GM03348 (cell line): ENCODE measurements at places on chromosomes 5 and 9.

GRCh38 chr5:10474521-10475075 is 32.9 kb downstream of the ROPN1L start:
- peak; percentile 74 for DNase-seq

GRCh38 chr5:132444841-132445639 is 45.5 kb downstream of the IRF1 start:
- no peak for DNase-seq

DNA sequence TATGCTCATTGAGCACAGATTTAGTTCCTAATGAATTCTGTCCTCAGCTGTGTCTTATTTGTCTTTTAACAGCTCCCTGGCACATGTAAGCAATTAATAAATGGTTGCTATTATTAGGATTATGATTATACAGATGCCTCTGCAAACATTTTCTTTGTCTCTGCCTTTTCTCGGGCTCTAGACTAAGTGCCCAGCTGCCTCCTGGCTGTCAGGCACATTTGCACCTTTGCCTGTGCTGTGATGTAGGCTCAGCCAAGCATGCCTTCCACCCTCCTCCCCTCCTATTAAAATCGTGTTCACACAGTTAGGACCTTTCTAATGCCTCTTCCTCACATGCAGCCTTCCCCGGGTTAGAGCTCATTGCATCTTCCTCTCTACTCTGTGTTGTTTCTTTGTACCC is 25.7 kb downstream of the NPR3 start:
- DNase-seq = no peak

DNA sequence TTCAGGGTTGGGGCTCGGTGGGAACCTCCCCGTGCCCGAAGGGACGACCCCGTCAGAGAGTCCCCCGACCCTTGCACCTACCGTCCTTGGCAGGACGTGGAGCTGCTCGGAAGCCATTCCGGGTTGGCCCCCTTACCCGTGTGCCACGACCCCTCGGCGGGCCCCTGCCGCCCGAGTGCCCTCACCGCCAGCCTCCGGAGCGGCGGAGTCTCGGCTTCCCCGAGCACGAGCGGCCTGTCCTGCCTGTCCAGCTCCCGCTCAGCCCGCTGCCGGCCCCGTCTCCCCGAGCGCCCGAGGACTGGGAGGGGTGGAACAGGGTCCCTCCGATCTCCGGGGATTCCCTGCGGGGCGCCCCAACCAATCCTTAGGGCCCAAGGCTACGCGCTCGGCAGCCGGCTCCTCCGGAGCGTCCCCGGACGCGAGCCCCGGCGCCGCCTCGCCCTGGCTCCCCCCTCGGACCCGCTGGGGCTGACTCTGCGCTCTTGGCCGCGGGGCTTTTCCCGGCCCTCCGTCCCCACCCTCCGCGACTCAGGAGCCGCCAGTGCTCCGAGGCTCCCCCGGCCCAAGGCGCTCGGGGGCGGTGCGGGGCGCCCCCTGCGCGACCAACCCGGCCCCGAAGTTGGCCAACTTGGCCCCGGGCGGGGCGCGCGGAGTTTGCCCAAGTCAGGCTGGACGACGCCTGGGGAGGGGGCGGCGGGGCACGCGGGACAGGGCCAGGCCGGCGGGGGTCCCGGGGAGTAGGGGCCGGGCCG is 654 bp downstream of the ADAMTS2 start:
- DNase-seq = peak; percentile 78

DNA sequence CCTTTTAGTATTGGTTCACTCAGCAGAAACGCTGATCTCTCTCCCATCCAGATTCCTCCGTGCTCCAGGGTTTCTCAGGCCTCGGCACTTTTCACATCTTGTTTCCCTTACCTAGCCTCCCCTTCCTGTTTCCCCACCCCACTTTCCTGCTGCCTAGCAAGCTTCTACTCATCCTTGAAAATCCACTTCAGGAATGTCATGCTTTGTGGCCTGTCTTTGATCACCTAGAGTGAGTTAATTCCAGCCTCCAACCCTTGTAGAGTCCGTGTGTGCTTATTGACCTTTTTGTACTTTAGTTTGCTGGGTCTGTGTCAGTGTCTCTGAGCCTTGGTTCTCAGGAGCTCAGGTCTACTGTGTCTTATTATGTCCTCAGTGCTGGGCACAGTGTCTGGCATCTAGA is 116.6 kb downstream of the AOPEP start:
- no peak for DNase-seq

DNA sequence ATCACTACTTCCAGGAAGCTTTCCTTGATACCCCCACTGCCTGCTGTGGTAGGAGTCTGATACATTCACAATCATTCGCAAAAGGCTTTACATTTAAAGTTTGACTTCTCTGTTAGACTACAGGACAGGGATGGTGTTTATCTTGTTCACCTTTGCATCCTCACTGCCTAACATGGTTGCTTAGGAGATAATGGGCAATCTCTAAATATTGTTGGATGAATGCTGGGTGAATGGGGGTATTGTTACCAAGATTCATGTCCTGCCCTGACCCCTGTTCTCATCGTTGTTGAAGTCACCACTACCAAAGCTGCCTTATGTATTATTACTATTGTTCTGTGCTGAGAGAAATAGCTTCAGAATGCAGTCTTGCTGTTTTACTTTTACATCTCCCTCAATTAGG is 7.7 kb upstream of the TMEFF1 start:
- DNase-seq = no peak

DNA sequence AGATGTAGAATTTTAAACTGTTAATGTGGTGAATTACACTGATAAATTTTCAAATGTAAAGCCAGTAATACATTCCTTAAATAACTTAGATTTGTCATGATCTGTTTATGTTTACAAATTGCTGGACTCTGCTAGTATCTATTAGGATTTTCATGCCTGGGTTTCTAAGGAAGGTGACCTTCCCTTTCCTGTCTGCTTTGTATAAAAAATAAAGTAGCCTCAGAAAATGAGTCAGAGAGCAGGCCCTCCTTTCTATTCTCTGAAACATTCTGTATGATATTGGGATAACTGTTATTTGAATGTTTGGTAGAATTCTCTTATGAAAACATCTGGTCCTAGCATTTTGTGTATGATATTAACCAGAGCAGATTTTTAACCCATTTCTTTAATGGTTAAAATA is 255.3 kb downstream of the SYK start:
- no peak for DNase-seq

GRCh38 chr5:538271-538771 is 14.1 kb upstream of the SLC9A3 start:
- no peak for DNase-seq

DNA sequence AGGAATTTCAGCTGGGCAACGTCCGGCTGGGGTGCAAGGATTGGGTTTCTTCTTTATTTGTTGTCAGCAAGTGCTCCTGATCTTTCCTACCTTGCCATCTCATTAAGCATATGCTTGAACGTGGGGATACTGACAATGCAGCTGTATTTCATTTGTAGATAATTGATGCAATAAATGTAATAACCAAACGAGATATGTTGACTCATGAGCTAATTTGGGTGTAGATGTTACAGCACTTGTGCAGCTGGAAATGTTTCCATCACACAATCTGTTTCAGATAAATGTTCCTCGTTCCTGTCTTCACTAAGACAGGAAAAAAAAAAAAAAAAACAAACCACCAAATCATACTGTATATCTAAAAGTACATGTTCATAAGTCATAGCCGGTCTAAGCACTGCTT is 123.8 kb downstream of the DMRT2 start:
- peak; percentile 19 for DNase-seq

- DNase-seq = no peak
Measured at GRCh38 chr9:36485647-36486328, 85.7 kb upstream of the RNF38 start.

- peak; percentile 95 for DNase-seq
Measured at GRCh38 chr9:137205126-137206069, at the start of the genes NDOR1 and TMEM203. TSS of gene NDOR1 (plus strand) at chr9:137205700. CDS start at chr9:137205778, 78 bp downstream. TSS of gene TMEM203 (minus strand) at chr9:137205648. CDS start at chr9:137205414, 234 bp downstream.

DNA sequence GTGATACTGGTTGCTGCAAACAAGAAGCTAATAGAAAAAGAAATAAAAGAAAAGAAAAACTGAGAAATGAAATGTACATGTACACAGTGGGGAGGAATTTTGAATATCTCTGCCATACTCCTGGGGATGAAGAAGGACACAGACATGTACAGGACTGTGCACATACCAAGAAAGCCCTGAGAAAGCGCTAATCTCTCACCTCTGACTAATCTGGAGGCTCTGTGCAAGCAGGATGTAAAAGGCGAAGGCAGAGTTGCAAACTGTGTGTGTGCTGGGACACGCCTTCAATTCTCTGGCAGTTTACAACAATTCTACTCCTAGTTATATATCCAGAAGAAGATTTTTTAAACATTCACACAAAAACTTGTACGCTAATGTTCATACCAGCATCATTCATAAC is 211.4 kb downstream of the KIAA0825 start:
- DNase-seq = no peak

DNA sequence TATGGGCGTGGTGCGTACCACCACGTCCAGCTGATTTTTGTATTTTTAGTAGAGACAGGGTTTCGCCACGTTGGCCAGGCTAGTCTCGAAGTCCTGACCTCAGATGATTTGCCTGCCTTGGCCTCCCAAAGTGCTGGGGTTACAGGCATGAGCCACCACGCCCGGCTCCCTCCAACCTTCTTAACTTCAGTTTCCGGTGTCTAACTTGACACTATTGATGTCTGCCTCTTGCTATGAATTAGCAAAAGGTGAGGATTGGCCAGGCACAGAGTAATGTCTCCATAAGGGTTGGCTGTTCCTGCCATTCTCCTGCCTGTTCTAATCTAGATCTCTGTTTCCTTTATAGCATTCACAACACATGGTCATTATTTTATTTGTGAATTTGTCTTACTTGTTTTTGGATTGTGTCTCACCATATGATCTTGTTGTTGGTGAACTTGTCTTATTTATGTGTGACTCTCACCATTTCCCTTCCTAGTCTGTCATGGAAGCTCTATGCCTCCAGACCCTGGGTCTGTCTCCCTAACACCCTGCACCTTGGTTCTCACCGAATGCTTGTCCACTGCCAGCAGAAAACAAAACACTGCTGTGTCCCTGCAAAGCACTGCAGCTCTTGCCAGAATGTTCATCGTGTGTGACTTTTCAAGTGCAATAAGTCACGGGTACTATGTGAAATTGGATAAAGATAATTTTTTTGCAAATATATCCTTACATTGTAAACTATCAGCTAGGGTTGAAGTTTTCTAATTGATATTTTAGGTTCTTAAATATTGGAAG is 26.0 kb downstream of the BASP1 start:
- DNase-seq = no peak

GRCh38 chr5:112253478-112254250 is 165.4 kb downstream of the EPB41L4A start:
- DNase-seq = peak; percentile 4

DNA sequence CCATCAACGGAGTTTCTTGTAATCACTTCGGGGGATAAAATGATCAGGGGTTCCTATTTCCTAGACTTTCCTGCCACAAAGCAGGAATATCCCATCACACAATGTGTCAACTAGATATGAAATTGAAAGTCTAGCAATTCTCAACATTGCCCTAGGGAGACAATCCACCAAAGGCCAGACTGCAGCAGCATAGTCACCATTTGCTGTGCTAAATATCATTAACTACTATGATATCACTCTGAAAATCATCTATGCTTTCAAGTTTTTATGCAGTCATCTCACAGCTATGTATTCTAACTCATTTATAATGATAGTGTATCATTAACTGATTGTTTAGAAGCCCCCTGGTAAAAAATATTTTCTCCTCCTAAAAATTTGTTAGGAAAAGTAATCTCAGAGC is 342.6 kb upstream of the CDH6 start:
- no peak for DNase-seq

DNA sequence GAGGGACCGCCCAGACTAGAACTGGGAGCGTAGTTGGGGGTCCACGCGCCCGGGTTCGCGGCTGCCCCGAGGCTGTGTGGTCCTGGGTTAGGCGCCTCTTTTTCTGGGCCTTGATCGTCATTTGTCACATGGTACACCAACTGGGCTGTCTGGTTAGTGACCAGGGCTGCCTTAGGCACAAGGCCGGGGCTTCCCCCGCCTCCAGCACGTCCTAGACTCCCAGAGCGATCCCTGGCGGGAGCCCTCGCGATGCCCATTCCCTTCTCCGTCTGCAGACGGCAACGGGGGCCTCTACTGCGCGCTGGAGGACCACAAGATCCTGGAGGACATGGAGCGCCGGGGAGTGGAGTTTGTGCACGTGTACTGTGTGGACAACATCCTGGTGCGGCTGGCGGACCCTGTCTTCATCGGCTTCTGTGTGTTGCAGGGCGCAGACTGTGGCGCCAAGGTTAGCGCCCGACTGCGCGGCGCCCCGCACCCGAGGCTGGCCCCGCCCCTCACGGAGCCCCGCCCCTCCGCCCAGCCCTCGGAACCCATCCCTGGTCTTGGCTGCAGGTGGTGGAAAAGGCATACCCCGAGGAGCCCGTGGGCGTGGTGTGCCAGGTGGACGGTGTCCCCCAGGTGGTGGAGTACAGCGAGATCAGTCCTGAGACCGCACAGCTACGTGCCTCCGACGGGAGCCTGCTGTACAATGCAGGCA is 1.5 kb downstream of the UAP1L1 start:
- DNase-seq = no peak

DNA sequence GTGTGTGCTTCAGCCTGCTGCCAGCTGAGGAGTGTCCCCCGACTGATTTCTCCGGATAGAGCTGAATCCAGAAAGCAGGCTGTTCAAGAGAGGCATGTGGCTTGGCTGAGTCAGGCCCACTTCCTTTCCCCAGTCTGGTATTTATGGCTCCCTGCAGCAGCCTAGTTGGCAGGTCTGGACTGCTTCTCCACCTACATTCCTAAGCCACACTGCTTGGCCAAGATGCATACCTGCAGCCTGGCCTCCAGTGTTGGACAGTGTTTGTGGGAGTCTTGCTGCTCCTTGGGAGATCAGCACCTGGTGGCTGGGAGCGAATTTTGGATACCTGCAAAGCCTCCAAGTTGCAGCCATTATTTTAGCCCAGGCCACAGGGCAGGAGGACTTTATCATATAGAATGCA is 670.8 kb downstream of the ACTL7B start:
- DNase-seq = peak; percentile 80

- no peak for DNase-seq
Measured at GRCh38 chr9:71465392-71465791, 302.9 kb downstream of the CEMIP2 start.

- DNase-seq = no peak
Measured at GRCh38 chr5:20347334-20347733, 359.3 kb upstream of the CDH18 start.

DNA sequence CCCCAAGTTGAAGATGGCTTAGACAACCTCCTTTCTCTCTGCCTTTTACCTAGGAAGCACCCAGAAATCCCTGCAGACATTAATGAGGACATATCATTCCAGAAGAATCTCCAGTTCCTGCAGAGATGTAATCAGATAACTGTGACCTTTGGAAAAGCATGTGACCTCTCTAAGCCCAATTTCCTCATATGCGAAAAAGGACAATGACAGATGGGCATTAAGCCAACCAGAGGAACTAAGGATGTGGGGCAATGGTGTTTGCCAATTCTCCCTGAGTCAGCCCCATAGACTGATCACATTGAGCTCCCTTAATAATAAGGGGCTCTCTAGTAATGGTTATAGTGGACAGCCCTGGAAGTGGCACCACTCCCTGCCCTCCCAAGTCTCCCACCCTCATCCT is 10.1 kb upstream of the FOXI1 start:
- no peak for DNase-seq

DNA sequence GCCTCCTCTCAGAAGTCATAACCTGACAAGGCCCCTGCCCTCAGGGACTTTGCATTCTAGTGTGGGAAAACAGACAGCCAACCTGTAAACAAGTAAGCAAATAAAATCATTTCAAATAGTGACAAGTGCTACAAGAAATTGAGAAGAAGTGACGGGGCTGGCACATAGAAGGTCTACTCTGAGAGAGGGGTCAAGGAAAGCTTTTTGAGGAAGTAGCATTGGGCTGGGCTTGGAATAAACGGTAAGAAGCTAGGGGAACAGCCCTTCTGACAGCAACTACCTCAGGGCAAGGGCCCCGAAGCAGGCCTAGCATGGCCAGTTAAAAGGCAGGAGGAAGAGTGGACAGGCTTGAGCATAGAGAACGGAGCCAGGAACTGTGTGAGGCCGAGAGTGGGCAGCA is 4.8 kb upstream of the SLC2A8 start:
- DNase-seq = no peak
